ENCODE measurements at places on chromosomes 12 and 14.

- DNase-seq, result peak; percentile 48
Measured at GRCh38 chr14:91873471-91874415, 6.4 kb upstream of the TC2N start.

- no peak for DNase-seq
Measured at GRCh38 chr14:104268725-104269436, 130.5 kb downstream of the KIF26A start.

DNA sequence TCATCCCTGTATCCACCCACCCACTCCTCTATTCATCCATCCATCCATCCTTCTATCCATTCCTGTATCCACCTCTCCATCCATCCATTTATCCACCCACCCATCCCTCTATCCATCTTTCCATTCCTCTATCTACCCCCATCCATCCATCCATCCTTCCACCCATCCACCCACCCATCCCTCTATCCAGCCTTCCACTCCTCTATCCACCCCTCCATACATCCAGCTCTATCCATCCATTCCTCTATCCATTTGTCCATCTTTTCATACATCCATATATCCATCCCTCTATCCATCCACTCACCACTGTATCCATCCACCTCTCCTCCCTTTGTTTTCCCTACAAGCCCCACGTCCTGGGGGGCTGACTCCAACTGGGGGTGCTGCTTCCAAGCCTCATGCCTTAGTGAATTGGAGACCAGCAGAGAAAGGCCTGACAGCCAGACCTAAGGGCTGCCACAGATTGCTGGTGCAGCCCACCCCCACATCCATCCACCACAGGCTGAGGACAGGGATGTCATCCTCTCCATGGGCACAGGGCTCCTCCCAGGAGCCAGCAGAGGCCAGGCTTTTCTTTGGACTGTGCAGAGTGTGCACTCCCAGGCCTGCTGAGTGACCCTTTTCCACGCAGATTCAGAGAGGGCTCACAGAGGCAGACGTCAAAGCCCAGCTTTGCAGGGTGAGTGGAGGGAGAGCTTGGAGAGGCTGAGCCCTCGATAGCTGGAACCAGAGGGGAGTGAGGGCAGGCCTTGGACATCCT lies 18.9 kb upstream of the GPR132 start:
- no peak for DNase-seq

DNA sequence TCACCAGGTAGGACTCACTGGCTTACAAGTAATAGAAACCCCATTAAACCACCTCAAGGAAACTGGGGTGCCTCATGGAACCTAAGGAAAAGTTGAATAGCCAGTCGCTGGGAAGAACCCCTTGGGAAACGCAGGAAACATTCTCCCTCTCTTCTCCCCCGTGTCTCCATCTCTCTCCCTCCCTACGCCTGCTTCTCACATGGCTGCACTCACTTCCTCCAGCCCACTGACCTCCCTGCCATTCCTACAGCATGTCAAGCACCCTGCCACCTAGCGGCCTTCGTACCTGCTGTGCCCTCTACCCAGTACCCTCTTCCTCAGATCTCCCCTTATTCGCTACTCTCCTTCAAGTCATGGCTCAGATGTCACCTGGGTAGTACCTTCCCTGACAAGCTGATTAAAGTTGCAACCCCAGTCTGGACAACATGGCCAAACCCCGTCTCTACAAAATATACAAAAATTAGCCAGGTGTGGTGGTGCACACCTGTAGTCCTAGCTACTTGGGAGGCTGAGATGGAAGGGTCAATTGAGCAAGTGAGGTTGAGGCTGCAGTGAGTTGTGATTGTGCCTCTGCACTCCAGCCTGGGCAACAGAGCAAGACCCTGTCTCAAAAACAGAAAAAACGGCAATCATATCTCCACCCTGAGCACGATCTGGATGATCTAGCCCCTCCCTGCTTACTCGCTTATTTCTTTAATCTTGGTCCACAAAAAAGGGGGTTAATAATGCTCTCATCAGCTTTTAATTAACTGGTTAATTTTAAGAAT lies 6.4 kb upstream of the DTX1 start:
- no peak for DNase-seq

DNA sequence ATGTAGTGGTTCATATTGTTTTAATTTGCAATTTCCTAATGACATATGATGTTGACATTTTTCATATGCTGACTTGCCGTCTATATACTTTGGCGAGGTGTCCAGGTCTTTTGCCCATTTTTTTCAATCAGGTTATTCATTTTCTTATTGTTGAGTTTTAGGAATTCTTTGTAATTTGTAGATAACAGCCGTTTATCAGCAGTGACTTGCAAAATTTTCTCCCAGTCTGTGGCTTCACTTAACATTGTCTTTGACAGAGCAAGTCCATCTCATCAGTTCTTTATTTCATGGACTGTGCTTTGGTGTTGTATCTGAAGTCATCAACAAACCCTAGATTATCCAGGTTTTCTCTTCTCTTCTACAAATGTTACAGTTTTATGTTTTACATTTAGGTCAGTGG lies 12.6 kb upstream of the KLHDC2 start:
- DNase-seq, result no peak

- no peak for DNase-seq
Measured at GRCh38 chr12:49795654-49796105, 32.5 kb downstream of the NCKAP5L start.

- DNase-seq, result no peak
Measured at GRCh38 chr12:127558361-127558760, 708.6 kb upstream of the TMEM132C start.

- DNase-seq, result no peak
Measured at GRCh38 chr12:62879691-62880090, 55.3 kb downstream of the PPM1H start.

DNA sequence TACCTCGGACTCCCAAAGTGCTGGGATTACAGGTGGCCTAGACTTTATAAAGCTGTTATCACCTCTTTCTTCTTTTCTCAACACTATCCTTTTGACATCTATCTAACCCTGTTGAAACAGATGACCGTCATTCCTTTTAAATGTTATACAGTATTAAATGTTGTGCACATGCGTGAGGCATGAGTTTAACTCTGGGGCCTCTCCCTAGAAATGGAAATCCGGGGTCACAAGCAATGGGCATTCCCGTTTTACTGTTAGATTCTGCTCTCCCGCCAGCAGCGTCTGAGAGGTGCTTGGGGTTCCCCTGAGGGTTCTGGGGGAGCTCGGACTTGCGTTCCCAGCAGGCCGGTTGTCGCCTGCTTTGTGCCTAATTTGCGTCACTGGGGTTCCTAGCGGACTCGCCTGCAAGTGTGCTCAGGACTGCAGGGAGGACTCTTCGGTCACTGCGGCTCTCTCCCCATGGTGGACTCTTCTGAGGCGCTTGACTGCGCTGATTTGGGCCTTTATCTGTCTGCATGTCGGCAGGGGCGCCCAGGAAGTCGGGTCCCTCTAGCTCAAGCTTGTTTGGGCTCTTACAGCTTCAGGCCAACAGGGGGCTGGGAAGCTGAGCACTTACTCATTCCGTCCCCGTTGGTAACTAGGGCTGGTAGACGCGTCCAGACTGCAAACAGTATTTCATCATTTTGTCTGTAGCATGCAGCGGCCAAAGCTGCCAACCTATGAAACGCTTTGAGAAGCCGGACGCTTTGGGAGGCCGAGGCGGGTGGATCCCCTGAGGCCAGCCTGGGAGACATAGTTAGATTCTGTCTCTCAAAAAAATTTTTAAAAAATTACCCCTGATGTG lies 1.2 kb upstream of the RAN start:
- DNase-seq, result peak; percentile 82

- DNase-seq, result no peak
Measured at GRCh38 chr12:22435583-22435982, 101.1 kb upstream of the ST8SIA1 start.

DNA sequence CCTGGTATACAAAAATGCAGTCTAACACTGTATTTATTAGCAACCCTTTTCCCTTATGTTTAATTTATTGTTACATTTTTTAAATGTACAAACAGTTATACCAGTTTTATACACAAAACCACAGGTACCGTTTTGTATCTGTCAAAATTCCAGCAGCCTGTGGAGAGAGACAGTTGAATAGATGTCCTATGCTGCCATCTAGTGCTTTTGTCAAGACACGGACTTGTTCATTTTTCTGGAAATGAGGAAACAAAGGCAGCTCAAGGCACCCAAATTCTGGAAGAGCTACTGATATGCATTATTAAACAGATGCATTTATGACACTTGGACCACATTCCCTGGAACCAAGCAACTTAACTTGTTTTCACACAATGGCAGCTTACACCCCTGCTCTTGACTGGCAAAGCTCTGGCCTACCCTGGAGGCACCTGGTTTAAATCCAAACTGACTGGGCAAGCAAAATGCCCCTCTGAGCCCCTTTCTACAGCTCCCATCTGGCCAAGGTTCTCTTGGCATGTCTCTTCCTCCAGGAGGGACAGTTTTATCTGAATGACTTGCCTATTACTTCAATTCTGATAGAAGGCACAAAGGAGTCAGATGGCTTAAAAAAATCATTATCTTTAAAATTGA lies 286.9 kb upstream of the PRKD1 start:
- DNase-seq, result no peak

- no peak for DNase-seq
Measured at GRCh38 chr14:39568809-39569538, 136.7 kb upstream of the FBXO33 start.
